ENCODE measurements at places on chromosomes 6 and 20.

GRCh38 chr6:33343953-33344611 lies 26.5 kb upstream of the ZBTB22 start:
- DNase-seq, result peak; percentile 76

GRCh38 chr6:2966347-2966746 lies 5.0 kb downstream of the SERPINB6 start:
- no peak for DNase-seq

DNA sequence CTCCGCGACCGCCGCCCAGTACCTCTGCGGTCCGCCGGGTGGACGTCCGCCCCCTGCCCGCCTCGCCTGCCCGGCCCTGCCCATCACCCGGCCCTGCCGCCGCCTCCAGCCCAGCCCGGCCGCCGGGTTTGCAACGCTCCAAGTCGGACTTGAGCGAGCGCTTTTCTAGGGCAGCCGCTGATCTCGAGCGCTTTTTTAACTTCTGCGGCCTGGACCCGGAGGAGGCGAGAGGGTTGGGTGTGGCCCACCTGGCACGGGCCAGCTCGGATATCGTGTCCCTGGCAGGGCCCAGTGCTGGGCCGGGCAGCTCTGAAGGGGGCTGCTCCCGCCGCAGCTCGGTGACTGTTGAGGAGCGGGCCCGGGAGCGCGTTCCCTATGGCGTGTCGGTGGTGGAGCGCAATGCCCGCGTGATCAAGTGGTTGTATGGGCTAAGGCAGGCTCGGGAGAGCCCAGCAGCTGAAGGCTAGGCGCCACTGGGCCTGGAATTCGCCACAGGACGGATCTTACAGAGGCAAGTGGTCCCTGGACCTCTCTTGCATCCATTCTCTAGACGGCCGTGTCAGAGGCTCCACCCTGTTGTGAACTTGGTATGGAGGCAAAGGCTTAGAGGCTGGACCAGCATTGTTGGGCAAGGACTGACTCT lies 11.8 kb downstream of the FAM110A start:
- DNase-seq, result peak; percentile 19

DNA sequence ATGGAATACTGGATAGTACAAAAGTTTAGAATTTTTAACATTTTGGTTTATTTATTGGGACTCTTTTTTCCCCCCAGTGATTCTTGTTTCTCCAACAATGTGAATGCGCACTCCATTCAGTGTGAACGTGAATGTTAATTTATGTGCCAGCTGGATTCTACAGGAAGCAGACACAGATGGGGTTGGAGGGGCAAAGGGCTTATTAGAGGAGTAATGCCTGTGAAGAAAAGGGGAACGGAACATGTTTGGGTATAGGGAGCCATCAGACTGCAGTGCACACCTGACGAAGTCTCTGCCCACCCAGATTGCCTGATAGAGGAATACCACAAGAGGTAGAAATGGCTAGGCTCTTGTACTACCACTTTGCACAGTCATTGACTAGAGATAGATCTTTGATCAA lies 48.2 kb downstream of the PTPRA start:
- no peak for DNase-seq

- DNase-seq, result no peak
These were observed 2.1 kb downstream of the UBE2J1 start for GRCh38 chr6:89350281-89350966.

- DNase-seq, result no peak
These were observed 169.3 kb upstream of the CDH4 start for GRCh38 chr20:61082720-61083119.

DNA sequence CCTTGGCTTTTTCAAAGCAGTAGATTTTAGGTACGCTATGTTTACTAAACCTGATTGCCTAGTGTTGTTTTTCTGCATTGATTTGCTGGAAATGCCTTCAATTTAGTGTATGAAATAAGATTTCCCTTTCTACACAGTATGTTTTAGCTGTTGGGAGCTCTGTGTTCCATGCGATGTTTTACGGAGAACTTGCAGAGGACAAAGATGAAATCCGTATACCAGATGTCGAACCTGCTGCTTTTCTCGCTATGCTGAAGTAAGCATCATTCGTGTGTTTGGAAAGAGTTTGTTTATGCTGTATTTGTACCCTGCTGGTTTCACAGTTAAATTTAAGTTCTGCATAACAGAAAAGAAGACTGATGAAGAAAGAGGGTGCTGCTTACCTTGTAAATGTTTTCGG lies 1.9 kb downstream of the BTBD3 start:
- no peak for DNase-seq

DNA sequence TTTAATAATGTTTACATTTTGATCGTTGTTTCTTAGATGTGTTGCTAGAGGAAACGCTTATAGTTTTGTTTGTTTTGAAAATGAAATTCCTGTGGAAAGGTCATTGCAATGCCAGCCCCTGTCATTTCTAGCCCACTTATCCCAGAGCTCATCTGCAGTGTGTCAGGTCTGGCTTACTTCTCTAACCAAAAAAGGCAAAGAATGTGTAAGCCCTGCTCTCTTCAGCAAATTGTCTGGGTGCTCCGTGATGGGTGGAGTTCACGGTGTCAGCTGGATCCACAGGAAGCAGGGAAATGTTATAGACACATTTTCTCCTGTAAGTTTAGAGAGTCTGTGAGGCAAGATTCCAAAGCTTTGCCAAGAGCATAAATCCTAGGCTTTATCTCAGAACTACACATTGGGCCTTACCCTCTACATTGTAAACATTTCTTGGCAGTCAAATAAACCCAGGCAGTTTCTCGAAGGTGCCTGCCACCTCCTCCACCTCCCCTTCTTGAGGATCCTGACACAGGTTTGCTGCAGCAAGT lies 50.9 kb downstream of the RPRD1B start:
- DNase-seq, result no peak

DNA sequence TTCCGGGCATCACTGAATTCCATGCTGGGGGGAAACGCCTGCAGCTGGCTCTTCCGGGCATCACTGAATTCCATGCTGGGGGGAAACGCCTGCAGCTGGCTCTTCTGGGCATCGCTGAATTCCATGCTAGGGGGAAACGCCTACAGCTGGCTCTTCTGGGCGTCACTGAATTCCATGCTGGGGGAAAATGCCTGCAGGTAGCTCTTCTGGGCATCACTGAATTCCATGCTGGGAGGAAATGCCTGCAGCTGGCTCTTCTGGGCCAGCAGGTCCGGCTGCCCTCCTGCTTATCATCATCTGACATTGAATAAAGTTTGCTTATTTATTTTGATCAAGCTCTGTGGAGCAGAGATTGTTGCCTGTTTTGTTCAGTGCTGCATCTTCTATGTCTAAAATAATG lies 355.1 kb downstream of the SMOC2 start:
- no peak for DNase-seq

GRCh38 chr6:38306931-38307330 lies 332.8 kb downstream of the BTBD9 start:
- no peak for DNase-seq

- DNase-seq, result no peak
These were observed 37.9 kb upstream of the MRGBP start for GRCh38 chr20:62758226-62758912.

DNA sequence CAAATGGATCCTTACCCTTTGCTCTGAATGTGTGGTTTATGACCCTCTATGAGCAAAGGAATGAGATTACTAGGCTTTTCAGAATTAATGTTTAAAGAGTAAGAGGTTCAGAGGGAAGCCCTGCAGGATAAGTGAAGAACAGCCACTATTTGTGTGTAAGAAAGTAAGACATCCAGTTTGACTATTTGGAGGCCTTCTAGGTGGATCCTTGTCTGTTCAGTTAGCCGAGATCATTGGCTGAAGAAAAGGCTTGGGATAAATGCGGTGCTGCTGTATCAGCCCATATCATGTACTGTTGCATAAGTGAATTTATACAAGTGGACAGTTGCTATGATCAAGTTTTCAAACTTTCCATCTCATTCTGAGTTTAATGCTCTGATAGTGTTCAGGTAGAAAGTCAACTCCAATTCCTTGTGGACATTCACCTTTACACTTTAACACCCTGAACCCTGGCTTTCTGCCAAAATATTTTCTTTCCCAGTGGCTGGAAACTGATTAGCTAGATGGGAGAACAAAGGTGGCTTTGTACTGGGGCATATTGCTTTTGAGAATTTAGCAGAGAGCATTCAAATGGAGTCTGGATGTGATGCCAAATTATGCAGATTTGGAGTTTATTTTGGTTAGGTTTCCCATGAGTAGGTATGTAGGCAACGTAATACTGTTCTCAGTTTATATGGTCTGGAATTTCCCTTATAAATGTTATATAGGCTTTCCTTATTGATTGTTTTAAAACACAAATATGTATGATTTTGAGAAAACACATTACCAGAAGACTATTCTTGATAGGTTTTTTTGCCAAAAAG lies 15.0 kb downstream of the PARD6B start:
- no peak for DNase-seq

DNA sequence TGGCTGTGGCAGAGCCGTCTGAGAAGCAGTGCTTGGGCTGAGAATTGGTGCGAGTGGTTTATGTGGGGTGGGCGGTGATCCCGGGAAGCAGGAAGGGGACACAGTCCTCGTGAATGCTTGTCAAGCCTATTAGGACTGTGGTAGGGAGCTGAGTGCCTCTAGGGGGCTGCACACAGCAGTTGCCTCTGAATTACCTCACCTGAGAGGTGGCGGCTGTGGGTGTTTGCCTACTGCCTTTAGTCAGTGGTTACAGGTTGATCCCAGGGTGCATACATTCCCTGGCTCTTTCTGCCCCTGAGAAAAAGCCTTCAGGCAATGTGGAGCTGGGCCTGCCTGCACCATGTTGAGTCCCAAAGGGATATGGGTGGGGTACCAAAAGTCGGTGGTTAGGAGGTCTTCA lies 5.2 kb downstream of the AP5S1 start:
- no peak for DNase-seq

GRCh38 chr6:84771125-84771755 lies 6.8 kb upstream of the TBX18 start:
- DNase-seq, result no peak

DNA sequence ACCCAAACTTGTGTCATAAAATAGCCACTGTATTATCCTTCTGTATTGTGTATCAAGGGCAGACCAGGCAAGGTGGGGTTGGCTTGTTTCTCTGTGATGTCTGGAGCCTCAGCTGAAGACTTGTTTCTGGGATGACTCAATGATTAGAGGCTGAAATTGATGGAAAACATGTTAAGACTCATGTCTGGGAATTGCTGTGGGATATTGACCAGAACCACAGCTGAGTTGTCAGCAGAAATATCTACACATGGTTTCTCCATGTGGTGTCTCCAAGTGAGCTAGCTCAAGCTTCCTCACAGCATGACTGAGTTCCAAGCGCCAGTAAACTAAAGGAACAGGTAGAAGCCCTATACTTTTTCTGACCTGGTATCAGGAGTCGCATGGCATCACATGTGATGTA lies 128.5 kb upstream of the SYNDIG1 start:
- no peak for DNase-seq

- DNase-seq, result no peak
These were observed 26.2 kb downstream of the RRAGD start for GRCh38 chr6:89385846-89386245.

GRCh38 chr6:118804091-118804490 lies 89.9 kb upstream of the ASF1A start:
- no peak for DNase-seq

- DNase-seq, result no peak
These were observed 94.0 kb downstream of the ZMYND8 start for GRCh38 chr20:47262365-47263013.

- DNase-seq, result no peak
These were observed 22.2 kb downstream of the CST8 start for GRCh38 chr20:23513164-23513563.

- no peak for DNase-seq
These were observed 17.6 kb upstream of the COL12A1 start for GRCh38 chr6:75223428-75223827.

DNA sequence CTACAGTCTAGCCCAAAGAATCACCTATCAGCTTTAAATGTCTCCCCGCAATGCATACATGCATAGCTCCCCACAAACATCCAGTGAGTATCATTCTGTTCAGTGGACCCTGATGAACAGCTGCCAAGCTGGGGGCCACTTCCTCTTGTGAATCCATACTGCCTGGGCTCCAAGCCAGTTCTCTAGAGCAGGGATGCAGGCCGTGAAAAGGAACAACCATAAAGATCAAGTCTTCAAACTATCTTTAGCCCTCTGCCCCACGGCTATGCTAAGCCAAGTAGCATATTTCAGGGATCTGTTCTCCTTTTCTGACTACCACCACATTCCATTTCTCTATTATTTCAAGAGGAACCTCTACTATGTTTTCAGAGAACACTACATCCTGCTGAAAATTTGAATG lies 191.7 kb upstream of the BTBD3 start:
- DNase-seq, result no peak

- no peak for DNase-seq
These were observed 370.9 kb upstream of the SOX4 start for GRCh38 chr6:21222656-21223055.

- DNase-seq, result no peak
These were observed 94.6 kb upstream of the MAN1A1 start for GRCh38 chr6:119443993-119444641.

DNA sequence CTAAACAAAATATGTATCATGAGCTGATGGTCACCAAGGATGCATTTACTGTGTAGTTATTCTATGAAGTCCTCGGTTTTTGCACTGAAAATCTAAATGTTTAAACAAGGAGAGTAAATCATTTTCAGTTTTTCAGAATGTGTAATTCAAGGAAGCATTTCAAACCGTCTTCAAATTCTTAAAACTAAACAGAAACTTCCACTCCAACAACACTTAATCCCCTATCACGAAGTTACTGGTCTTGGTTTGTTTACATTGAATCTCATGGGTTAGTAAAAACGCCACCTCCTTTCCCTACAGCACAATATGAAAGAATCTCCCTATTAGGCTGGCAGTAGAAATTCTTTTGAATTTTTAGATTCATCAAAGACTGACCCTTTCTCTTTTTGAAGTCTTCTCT lies 192.9 kb downstream of the AIG1 start:
- DNase-seq, result no peak

- DNase-seq, result no peak
These were observed 9.1 kb upstream of the EFCAB8 start for GRCh38 chr20:32849577-32849976.

Data from CD4-positive, alpha-beta T cell treated with Interleukin-6 for 4 hours (primary cell).